ENCODE measurements at places on chromosomes 2 and 18.
A peak's percentile ranks its signal among the peaks of the same experiment; 100 is the strongest.

GRCh38 chr2:156630579-156631337 is 194.6 kb downstream of the GPD2 start:
- DNase-seq = no peak

DNA sequence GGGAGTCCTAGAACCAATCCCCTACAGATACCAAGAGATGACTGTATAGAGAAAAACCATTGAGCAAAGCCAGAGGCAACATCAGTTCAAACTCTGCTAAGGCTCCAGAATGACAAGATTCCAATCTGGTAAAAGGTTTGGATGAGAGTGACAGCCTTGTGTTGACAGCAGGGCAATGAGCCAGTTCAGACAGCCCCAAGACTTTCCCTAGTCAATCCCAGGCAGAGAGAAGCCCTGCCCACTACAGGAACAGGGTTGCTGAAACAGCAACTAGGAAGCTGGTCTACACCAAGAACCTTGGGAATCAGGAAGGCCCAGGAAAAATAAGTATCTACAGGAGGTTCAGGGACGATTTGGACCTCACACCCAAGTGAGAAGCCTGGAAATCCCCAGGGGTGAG is 3.3 kb downstream of the PSTPIP2 start:
- peak; percentile 15 for DNase-seq

- DNase-seq = peak; percentile 45
Measured at GRCh38 chr18:63834471-63835113, 52.9 kb upstream of the SERPINB2 start.

GRCh38 chr2:167749660-167750059 is 497.7 kb downstream of the STK39 start:
- DNase-seq = no peak

- no peak for DNase-seq
Measured at GRCh38 chr18:9734189-9734588, 26.1 kb downstream of the RAB31 start.

- peak; percentile 79 for DNase-seq
Measured at GRCh38 chr2:120108049-120108448, 95.2 kb downstream of the EPB41L5 start.

GRCh38 chr2:196286821-196287220 is 115.4 kb upstream of the STK17B start:
- no peak for DNase-seq

DNA sequence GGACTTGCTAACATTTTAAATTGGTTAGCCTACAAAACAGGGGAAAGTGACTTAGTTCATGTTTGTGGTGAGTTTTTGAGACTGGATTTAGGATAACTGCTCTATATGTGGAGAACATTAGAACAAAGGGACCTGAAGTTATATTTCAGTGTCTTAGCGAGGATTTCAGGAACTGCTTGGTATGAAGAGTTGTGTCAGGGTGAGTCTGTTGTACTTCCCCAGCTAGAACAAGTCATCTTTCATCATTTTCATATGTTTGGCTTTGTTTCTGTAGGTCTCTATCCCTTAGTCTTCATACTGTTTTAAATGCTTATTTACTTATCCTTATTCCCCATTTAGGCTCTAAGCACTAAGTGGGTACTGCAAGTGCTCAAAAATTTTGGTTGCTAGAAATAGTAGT is 41.9 kb downstream of the KCMF1 start:
- no peak for DNase-seq

GRCh38 chr2:54839461-54840255 is 116.2 kb downstream of the EML6 start:
- peak; percentile 12 for DNase-seq

DNA sequence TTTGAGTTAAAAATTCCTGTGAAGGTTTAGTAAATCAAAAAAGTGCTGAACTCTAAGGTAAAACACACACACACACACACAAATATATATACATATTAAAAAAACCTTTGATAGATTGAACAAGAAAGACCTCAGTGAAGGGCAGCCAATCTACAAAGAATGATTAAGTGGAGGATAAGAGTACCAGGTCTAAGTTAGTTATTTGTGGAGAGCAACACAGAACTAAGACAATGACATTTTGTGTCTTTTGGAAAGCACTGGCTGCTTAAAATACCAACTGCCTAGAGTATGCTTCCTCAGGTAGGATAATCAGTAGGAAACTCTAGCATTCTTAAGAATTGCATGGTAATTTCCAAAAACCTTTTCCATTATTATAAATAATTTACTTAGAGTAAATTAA is 481.4 kb upstream of the SYT4 start:
- no peak for DNase-seq

- no peak for DNase-seq
Measured at GRCh38 chr2:17148407-17149145, 369.7 kb downstream of the RAD51AP2 start.

DNA sequence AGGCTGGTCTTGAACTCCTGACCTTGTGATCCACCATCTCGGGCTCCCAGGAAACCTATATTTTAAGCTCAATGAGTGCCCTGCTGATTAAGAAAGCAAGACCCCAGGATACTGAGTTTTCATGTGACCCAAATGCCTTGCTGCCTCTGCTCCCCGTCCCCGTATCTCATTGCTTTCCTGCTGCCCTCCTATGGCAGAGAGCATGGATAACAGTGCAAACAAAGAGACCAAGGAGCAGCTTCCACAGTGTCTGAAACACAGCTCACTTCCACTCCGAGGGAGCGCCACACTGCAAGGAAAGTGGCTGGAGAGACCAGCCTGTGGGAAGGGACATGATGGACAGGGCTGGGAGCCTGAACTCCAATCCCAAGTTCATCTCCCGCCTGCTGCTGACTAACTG is 246.8 kb downstream of the TMEM182 start:
- no peak for DNase-seq

DNA sequence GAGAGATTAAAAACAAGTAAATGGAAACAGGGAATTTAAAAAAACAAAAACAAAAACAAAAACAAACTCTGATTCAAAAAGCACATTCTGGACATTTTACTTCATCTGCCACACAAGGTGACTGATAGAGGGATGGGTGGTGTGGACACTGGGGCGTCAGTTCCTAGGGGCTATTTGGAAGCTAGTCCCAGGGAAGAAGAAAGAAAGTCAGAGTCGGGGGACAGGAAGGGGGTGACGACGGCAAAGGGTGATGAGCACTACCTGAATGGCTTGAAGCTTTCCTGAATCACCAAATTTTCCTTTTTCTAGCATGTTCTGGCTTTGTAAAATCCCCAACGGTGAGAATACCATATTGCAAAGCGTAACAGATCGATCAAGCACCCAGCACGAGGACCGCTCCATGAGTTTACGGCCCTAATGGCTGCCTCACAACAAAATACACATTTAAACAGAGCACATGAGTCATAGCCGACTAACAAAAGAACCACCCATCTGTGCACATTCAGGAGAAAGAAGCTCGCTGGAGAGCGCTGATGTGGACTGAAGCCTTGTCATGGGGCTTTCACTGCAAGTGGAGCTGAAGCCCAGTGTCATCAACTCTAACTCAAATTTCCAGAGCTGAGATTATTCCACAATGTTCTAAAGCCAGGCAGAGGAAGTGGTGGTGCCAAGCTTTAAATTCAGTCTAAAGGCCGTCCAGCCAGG is 178.9 kb downstream of the LNPK start:
- DNase-seq = no peak

DNA sequence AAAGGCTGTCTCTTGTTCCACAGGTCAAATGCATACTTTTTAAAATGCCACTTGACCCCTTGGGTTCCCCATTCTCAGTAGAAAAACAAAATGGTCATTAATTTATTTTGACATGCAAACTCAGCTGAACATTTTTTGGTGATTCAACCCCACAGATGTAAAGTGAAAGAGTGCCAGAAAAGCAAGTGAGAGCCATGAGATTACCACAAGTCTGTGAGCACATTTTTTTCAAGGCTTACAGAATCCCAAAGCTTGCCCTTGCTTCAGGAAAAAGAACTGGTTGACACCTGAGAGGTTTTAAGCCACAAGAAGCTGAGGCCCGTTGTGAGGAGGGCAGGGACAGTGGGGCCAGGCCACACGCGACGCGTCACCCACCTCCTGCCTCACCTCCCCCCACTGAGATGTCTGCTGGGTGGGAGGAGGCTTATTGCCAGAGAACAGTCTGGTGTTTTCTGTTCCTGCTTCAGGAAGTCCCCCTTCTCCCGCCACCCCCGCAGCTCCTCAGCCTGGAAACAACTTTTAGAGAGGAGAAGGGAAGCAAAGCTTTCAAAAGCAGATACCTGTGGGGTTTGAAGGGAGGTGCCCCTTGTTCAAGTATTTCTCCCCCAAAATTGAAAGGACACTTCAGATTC is 70.4 kb upstream of the CYP1B1 start:
- DNase-seq = peak; percentile 89

DNA sequence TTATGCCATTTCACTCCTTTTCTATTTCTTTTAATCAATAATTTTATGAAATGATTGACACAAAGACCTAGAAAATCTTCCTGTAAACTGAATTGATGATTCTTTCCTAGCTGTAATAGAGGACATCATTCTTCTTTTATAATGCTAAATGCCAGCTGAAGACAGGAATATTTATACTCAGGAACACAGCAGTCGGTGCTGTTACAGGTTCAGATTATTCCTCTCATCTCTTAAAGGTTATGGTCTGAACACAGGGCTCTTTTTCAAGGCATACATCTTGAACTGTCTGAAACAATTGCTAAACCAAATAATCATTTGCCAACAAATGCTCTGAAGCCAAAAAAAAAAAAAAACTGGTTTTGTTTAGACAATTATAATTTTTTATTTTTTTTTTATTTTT is 305.0 kb upstream of the MMADHC start:
- no peak for DNase-seq

- DNase-seq = no peak
Measured at GRCh38 chr18:77197073-77197472, 52.6 kb upstream of the GALR1 start.

GRCh38 chr2:52668724-52669123 is 1098.9 kb upstream of the CHAC2 start:
- no peak for DNase-seq

- peak; percentile 84 for DNase-seq
Measured at GRCh38 chr18:70420146-70420898, 131.5 kb downstream of the SOCS6 start.

DNA sequence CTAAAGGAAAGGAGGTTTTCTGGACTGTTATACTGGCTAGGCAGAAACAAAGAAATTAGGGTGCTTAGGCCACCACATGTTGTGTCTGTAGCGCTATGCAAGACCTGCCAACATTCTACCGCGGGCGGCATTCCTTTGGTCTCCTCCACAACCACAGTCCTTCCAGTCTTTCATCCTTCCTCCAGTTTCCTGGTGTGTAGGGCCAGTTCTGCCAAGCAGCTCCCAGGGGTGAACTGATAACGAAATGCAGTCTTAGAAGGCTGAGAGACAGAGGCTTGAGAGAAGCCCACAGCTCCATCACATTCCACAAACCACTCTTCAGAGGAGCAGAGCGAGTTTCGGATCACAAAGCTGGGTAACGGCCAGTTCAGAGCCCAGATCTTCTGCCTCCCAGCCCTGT is 19.5 kb upstream of the CXXC1 start:
- DNase-seq = peak; percentile 32

- DNase-seq = no peak
Measured at GRCh38 chr2:10547663-10548376, 99.7 kb upstream of the ODC1 start.

GRCh38 chr2:36403675-36404230 is 48.2 kb downstream of the CRIM1 start:
- DNase-seq = peak; percentile 94

- no peak for DNase-seq
Measured at GRCh38 chr2:175207741-175208438, 26.4 kb upstream of the ATP5MC3 start.

DNA sequence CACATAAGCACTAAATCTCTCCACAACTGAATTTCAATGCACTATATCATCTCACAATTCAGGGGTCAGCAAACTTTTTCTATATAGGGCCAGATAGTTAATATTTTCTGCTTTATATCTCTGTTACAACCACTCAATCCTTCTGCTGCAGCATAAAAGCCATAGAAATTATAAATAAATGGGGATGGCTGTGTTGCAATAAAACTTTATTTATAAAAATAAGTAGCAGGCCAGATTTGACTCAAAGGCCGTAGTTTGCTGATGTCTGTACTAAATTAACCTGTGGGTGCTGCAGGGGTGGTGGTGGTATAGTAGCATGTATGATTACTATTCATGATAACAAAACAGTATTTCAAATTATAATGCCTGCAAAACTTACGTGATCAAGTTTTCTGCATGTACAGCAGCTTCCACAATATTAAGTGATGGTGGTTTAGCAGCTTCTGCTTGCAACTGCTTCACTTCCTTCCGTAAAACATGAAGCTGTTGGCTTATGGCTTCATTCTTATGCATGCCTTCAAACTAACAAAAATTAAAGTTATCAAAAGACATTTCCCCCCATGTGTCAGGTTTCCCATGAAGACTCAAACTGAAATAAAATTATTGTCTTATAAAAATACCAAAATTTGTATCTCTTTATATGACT is 64.1 kb downstream of the SIGLEC15 start:
- DNase-seq = no peak

DNA sequence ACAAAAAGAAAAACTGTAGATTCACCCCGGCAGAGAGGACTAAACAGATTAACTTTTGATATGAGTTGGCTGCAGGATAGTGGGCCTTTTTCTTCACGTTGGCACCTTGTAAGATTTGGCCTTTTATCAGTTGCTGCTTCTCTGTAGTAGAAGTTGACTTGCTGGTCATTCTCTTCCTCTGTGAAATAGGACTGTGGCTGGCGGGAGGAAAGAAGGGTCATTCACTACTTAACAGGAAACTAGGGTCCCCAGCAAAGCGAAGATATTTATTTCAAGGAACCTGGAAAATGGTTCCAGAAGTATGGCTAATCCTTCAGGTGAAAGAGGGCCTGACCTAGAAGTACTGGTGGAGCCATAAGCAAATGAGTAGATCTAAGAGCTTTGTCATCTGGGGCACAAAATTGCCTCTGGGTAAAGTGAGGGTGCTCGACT is 383 bp upstream of the ATP5MC3 start:
- no peak for DNase-seq

- no peak for DNase-seq
Measured at GRCh38 chr2:167733747-167734146, 513.6 kb downstream of the STK39 start.

- DNase-seq = no peak
Measured at GRCh38 chr18:72336786-72337185, 207.4 kb downstream of the CBLN2 start.

- DNase-seq = no peak
Measured at GRCh38 chr18:49160079-49160930, 209.5 kb upstream of the SMAD7 start.

DNA sequence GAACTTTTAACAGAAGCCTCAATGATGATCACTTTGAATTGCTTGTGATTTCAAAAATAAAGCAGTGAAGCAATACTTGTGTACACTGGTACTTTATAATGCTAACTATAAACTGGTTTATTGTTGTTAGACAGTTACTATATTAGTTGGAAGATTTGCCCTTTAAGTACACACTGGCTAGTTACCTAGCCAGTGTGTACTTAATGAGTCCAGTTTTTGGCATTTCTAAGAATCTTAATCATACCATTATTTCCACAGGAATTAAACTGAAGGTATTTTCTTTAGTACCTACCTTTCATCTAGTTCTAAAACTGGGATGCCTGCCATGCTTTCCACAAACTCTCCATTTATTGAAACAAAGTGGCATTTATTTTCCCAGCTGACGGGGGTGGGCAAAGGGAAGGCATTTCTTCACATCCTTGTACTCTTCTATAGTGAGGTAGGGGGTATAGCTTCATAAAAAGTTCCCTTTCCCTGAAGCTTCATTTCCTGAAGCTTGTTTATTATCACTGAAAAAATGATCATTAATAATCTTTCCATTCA is 49.9 kb downstream of the UGP2 start:
- no peak for DNase-seq

- peak; percentile 50 for DNase-seq
Measured at GRCh38 chr2:133424876-133425275, 143.4 kb downstream of the NCKAP5 start.

GRCh38 chr2:16537347-16537746 is 128.3 kb downstream of the CYRIA start:
- DNase-seq = no peak

- DNase-seq = no peak
Measured at GRCh38 chr2:15765686-15766302, 174.1 kb downstream of the DDX1 start.

All from EH (cell line).